Kidney epithelial cell (primary cell): ENCODE measurements at places on chromosomes 6 and 20.

- DNase-seq = no peak
Measured at GRCh38 chr20:38345643-38346042, 639 bp upstream of the LBP start.

DNA sequence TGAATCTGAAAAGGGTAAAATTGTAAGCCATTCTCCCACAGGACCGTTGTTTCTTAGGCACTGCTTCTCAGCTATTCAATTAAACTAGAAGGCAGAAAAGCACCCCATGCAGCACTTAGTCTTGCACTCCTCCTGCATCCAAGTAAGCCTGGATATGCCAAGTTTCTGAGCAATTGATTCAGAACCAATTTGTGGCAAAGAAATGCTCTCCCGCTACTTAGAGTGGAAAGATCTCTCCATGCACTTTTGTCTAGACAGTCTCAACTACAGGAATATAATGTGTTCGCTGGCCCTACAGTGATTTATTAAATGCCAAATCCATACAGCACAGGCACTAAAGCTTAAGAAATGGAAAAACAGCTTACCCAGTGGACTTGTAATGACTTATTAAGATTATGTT is 338.5 kb downstream of the HACE1 start:
- DNase-seq = no peak

DNA sequence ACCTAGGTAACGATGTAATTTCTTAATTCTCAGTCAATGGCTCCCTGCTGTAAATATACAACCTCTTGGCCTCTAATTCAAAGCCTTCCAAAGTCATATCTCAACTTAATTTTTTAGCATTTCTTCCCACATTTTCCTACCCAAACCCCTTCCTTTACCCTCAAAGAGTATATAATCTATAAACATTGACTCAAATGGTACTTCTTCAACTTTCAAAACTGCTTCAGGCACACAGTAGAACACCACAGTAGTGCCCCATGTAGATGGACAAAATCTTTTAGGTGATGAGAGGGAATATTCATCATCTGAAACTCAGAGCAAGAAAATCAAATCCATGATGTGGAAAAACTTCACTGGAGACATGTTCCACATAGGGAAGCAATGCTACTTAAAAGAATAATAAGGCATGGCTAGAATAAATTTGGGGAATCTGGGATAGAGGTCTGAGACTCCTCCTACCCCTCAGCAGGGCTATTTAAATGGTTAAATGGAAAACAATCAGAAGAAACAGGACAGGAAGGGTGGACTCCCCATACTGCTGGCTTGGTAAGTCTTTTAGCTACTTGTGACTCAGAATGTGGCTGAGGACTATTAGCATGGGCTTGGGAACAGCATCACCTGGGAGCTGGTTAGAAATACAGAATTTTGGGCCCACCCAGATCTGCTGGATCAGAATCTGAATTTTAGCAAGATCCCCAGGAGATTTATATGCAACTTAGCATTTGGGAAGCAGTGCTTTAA is 6.4 kb downstream of the SLC22A2 start:
- no peak for DNase-seq

- DNase-seq = no peak
Measured at GRCh38 chr6:21855811-21856455, 262.4 kb downstream of the SOX4 start.

DNA sequence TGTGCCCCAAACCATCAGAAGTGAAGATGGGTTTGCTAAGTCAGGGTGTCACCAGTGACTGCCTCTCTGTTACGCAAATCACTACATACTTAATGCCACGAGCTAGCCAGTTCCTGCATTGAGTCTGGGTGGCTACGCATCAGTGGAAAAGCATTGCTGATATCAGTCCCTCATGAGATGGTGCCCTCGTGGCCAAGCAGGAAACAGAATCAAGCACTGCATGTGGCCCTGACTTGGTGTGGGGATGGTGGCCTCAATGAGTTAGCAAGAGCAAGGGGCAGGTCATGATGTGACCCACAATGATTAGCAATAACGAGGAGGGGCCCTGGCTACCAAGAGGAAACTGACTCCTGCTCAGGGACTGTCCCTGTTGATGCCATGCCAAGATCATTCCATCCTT is 51.6 kb upstream of the FNDC1 start:
- no peak for DNase-seq
